DMS79 (cell line): ENCODE measurements at places on chromosomes 12 and 14.

DNA sequence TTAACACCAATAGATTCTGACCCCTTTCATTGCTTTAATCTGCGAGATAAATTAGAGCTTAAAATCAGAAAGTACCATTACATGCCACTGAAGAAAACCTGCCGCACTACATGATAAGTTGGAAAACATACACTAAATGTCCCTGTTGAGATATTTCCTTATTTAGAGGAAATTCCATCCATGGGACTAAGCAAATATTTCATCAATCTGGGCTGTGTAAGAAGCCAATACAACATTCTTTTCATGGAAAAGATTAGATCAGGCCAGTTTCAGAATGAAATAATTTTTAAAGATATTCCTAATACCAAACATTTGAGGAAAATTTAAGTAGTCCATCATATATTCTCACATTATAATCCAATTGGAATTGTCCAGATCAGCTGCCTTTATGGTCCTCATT lies 112.8 kb downstream of the LLPH start:
- no peak for DNase-seq

GRCh38 chr12:101436136-101436535 lies 28.6 kb upstream of the ARL1 start:
- no peak for DNase-seq

DNA sequence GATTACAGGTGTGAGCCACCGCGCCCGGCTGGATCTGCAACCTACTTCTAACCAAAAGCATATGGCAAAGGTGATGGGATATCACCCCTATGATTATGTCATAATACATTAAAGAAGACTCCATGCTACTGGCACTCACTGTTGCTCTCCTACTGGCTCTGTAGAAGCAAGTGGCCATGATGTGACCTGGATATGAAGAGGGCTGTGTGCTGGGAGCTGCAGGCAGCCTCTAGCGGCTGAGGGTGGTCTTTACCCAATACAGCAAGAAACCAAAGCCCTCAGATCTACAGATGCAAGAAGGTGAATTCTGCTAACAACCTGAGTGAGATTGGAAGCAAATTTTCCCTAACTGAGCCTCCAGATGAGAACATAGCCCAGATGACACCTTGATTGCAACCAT lies 34.2 kb upstream of the TRIM9 start:
- no peak for DNase-seq

DNA sequence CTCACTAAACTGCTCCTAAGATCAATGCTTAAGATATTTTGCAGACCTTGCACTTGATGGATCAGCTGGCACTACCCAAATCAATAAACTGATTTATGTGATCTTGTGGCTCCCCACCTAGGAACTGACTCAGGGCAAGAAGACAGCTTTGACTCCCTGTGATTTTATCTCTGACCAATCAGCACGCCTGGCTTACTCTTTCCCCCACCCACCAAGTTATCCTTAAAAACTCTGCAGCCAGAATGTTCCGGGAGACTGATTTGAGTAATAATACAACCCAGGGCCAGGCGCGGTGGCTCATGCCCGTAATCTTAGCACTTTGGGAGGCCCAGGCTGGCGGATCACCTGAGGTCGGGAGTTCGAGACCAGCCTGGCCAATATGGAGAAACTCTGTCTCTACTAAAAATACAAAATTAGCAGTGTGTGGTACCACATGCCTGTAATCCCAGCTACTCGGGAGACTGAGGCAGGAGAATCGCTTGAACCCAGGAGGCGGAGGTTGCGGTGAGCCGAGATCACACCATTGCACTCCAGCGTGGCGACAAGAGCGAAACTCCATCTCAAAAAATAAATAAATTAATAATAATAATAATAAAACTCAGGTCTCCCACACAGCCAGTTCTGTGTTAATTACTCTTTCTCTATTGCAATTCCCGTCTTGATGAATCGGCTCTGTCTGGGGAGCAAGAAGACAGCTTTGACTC lies 12.0 kb downstream of the MORN3 start:
- no peak for DNase-seq

- DNase-seq, result no peak
These were observed 69.4 kb downstream of the SLC38A6 start for GRCh38 chr14:61050417-61050816.

GRCh38 chr14:94474581-94475031 lies 1.4 kb downstream of the SERPINA9 start:
- DNase-seq, result no peak

- DNase-seq, result no peak
These were observed 22.0 kb upstream of the SEL1L start for GRCh38 chr14:81555684-81556083.

GRCh38 chr14:104281768-104282301 lies 143.4 kb downstream of the KIF26A start:
- DNase-seq, result no peak
